Stimulated activated naive CD8-positive, alpha-beta T cell treated with anti-CD3 and anti-CD28 coated beads, Interleukin-15, amount 100 ng/mL, for 72 hours (primary cell): ENCODE measurements at places on chromosomes 2 and 18.
A peak's percentile ranks its signal among the peaks of the same experiment; 100 is the strongest.

DNA sequence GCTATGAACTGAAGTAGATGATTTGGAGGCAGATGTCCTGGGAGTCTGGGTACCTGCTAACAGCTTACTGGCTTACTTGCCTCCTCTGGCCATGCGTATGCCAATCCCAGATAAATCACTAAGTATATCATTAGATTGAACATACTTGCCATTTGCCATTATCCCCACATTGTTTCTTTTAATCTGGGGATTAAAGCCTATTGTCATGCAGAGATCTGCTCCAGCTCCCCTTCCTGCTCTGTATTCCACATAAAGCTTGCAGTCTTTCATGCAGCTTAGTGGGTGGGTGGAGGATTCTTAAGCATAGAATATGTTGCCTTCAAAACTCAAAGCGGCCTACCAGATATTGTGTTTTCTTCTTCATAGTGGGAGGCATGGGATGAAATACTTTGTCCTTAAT is 311.8 kb upstream of the MMADHC start:
- no peak for DNase-seq

DNA sequence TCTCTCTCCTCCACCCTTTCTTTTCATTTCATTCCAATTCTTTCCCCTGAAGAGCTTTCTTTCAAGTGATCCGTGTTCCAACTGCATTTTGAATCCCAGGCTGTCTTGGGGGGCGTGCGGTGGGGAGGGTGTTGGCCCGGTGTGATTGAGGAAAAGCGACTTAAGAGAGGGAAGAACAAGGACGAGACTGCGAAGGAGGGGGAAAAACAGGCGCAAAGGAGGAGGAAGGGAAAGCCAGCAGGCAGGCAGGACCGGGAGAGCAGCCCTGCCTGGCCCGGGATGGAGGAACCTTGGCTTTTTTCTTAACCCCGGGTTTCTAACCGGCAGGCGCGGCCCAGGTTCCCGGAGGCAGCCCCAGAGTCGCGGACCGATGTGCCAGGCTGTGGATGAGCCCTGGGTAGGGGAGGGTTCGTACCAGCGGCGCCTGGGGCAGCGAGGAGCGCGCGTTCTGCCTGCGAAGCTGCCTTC is 1.3 kb downstream of the ADCYAP1 start:
- no peak for DNase-seq

DNA sequence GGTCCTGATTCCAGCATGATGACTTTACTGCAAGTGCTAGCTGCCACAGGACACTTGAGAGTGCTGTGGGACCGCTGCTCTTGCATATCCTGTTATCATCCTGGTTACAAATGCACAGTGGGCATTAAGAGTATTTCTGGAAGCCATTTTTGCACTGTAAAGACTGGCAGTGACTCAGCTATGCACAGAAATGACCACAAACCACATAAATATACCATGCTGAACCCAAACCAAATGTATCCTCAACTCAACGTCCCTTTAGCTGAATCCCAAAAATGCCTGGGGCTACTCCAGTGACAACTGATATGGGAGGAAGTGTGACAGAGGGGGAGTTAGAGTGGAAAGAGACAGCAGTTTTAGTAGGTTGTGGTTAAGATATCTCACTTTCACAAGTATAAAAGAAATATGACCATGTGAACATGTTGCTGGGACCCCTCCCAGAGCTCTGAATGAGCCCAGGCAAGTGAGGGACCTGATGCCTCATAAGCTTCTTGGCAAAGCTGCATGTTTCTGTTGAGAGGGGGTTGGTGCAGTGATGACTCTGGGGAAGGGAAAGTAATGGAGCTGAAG is 37.3 kb downstream of the RHBDD1 start:
- DNase-seq: peak; percentile 9

- no peak for DNase-seq
Measured at GRCh38 chr2:225842939-225843338, 443.4 kb downstream of the NYAP2 start.

GRCh38 chr2:14189929-14190328 is 442.6 kb upstream of the LRATD1 start:
- DNase-seq: no peak

- DNase-seq: no peak
Measured at GRCh38 chr2:207891086-207891844, 121.6 kb upstream of the FZD5 start.

DNA sequence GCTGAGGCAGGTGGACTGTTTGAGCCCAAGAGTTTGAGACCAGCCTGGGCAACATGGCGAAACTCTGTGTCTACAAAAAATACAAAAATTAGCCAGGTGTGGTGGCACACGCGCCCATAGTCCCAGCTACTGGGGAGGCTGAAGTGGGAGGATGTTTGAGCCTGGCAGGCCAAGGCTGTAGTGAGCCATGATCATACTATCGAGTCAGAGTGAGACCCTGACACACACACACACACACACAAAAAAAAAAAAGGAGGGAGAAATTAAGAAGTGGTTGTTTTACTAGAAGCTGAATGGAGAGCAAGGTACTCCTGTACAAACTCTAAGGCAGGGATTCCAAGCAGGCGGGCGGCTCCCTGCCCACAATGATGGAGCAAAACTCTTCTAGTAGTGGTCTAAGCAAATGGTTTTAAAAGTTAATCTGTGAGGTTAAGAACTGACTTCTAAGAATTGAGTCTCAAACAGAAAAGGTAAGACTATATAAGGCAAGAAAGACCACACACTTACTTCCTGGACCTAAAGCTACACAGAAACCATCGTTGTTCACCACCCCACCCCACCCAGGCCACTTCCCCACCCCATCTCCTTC is 2.6 kb downstream of the ANKRD44 start:
- peak; percentile 54 for DNase-seq

DNA sequence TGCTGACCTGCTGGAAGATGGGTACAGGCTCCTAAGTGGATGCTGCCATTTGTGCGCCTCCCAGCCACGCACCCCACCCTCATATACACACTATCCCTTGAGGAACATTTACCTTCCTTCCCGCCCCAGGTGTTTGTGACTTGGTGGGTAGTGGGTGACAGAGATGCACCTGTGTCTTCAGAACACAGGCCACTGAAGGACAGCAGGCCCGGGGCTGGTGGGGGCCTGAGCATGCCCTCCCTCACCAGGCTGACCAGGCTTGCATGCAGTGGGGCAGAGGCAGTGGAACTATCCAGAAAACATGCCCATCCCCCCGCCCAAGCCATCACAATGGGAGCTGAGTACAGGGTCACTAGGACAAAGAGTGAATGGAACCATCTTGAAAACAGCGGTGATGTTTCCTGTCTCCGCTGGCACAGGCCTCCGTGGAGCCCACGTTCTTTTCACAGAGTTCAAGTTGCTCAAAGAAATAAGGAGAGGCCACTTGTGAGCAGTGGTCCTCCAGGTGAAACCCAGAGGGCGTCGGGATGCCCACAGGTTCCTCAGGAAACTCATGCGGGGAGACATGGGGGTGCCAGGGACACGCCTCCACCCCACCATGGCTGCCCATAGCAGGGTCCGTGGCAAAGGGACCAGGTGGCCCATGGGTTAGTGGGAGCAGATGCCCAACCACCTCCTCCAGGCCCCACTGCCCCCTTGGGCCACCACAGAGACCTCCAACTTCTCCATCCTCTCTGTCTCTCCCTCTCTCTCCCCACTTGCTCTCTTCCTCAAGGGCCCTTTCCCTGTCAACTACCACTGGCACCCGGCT is 90.9 kb downstream of the MALT1 start:
- no peak for DNase-seq

DNA sequence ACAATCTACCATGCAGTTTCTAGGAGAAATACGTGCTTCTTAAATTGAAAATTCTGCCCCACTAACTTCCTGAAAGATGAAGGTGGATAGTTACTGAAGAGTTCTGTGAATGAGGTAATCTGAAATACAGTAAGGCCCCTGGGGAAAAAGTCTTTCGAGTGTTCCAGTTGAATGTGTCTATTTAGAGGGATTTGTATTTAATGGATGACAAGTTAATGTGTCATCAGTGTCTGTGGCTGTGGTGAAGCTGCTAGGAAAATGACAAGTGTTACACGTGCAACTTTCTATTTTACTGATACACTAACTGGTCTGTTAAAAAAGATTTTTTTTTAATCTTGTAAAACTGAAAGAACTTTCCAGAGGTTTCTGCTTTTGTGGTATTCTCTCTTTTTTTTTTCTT is 384.6 kb downstream of the STK39 start:
- DNase-seq: no peak

DNA sequence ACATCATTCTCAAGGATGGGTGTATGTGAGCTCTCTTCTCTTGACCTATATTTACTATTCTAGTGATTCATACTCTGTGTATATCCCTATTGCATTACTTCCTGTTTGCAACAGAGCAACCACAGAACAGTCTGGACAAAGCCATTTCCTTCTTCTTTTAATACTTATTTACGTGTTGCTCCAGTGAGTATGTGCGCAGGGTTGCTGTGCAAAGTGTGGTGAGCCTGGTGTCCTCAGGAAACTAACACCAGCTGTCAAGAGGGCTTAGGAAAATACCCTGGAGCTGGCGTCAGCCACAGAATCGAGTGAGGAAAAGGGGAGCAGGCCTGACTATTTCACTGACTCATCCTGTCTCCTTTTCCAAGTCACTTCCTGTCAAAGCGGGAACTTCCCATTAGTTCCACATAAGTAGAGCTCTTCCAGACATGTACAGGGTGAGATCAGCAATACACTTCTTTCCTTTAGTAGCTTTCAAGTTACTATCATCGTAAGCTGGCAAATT is 214.1 kb upstream of the COPS8 start:
- DNase-seq: no peak

DNA sequence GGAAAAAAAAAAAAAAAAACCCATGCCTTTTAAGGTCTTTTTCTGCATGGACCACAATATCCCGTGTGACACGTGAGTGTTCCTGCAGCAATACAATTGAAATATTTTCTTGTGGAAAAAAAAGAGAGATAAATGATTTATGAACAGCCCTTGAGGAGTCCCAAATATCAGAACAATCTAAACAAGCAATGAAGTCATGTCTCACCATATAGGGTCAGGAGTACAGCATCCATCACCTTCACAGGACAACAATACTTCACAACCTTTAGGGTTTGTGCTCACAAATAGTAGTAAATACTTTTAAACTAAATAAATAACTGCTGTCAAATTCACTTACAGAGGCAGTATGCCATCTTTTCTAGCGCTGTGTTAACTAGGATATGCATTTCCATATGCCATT is 87.9 kb downstream of the ZEB2 start:
- no peak for DNase-seq

DNA sequence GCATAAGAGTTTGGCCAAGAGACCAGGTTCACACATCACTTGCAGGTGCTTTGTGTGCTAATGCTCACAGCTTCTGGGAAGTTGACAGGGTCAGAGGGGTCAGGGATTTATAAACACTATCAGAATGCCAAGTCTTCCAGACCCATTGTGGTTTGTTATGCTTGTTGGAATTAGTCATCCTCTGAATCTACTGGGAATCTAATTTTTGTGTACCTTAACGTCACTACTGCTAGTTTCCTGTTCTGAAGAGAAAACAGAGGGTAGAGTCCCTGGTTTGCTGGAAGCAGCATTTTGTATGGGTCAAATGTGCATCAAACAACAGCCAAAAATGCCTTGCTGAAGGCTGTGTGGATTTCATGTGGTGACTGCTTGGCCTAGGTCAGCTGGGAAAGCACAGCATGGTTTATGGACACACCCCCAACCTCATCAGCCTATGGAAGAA is 33.3 kb downstream of the ANTXR1 start:
- no peak for DNase-seq

- DNase-seq: no peak
Measured at GRCh38 chr2:64910972-64911433, 78.2 kb upstream of the SLC1A4 start.

GRCh38 chr2:75018162-75018561 is 59.7 kb downstream of the POLE4 start:
- DNase-seq: no peak

DNA sequence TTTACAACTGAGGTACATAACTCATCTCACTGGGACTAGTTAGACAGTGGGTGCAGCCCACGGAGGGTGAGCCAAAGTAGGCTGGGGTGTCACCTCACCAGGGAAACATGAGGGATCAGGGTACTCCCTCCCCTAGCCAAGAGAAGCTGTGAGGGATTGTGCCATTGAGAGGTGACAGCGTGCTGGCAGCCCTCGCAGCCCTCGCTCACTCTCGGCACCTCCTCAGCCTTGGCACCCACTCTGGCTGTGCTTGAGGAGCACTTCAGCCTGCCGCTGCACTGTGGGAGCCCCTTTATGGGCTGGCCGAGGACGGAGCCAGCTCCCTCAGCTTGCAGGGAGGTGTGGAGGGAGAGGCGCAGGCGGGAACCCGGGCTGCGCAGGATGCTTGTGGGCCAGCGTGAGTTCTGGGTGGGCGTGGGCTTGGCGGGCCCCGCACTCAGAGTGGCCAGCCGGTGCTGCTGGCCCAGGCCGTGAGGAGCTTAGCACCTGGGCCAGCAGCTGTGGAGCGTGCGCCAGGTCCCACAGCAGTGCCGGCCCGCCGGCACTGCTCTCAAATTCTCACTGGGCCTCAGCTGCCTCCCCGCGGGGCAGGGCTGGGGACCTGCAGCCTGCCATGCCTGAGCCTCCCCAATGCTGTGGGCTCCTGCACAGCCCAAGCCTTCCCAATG is 44.5 kb upstream of the FAM110C start:
- no peak for DNase-seq

DNA sequence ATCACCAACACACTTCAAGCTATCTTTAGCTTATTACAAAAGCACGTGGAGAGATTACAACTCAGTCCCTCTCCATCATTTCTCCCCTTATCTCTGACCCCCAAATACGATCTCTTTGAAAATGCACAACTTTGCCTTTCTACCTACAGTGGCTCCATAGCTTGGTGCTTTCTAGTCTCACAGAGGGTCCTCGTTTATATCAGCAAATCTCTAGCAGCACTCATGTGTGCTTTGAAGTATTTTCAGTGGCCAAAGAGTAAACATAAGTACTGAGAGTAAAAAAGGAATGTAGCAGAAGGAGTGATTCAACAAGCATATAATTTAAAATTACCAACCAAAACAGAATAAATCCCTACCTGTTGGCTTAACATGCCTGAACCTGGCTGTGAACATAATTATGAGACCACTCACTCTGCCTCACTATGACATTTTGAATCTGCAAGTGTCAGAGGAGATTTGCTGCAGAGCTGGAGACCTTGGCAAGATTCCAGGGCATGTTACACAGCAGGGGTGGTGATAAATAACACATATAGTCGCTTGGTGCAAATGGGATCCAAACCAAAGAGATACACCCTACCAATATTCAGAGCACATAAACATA is 54.6 kb downstream of the LAMA3 start:
- DNase-seq: no peak

DNA sequence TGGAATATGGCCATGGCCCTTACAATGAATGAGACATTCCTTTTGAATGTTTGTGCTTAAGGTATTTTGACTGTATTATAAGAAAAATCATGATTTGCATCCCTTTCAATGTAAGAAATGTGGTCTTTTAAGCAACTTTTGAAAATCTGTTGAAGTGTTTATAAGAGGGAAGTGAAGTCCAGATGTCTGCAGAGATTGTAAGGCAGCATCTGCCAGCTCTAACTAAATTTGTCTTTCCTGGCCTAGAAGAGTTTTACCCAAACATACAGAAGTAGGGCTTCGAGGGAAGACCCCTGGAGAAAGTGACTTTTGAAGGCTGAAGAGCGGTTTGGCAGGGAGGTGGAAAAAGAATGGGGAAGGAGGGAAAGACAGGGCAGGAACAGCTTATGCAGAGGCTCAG is 12.2 kb downstream of the EML6 start:
- no peak for DNase-seq

GRCh38 chr2:18833941-18834340 is 244.6 kb upstream of the NT5C1B start:
- DNase-seq: no peak
